ENCODE measurements at places on chromosomes 7 and 10.

DNA sequence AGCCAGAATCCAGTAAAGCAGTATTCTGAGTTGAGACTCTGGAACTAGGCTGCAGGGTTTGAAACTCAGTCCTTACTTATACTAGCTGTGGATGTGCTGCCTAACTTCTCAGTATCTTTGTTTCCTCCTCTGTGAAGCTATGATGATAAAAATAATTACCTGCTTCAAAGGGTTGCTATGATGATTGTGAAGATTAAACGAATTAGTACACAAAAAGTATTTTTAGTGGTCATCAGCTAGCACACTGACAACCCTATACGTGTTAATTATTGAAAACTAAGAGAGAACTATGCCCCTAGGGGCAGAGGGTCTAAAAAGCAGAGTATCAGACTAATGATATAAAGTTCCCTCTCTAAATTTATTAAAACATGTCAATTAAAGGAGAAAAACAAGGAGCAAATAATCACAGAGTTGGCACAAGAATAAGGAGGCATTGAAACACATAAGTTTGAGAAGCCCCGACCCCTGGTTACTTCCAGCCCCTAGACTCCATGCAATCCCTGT is 34.4 kb upstream of the ADD3 start:
- DNase-seq = no peak

DNA sequence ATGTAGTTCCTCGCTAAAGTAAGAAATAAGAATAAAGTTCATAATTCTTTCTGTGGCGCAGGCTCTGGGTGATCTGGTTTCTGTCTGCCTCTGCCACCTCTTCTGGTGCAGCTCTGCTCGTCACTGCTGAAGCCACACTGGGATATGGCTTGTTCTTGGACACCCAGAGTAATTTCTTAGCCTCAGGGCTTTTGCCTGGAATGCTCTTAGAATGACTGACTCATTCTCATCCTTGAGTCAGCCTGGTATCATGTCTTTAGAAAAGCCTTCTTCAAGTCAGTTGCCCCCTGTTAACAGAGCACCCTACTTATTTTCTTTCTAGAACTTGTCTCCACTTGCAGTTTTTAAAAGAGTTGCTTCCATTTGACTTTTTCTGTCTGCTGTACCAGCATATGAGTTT is 2.0 kb downstream of the ZSCAN25 start:
- no peak for DNase-seq

- no peak for DNase-seq
These were observed 149.2 kb downstream of the TRIL start for GRCh38 chr7:28808796-28809533.

- no peak for DNase-seq
These were observed 171.5 kb upstream of the GRB10 start for GRCh38 chr7:50954245-50954644.

GRCh38 chr10:21417172-21417712 is 108.2 kb downstream of the SKIDA1 start:
- no peak for DNase-seq

GRCh38 chr10:7493996-7494395 is 83.2 kb upstream of the SFMBT2 start:
- no peak for DNase-seq

DNA sequence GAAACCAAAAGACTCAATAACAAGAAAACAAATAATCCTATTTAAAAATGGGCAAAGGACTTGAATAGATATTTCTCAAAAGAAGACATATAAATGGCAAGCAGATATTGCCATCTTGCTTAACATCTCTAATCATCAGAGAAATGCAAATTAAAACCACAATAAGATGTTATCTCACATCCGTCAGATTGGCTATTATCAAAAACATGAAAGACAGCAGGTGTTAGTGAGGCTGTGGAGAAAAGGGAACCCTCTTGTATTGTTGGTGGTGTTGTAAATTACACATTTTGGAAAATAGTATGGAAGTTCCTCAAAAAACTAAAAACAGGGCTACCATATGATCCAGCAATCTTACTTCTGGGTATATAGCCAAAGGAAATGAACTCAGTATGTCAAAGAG is 25.7 kb downstream of the OPALIN start:
- no peak for DNase-seq

- DNase-seq = no peak
These were observed 74.5 kb downstream of the DIP2C start for GRCh38 chr10:614790-615582.

DNA sequence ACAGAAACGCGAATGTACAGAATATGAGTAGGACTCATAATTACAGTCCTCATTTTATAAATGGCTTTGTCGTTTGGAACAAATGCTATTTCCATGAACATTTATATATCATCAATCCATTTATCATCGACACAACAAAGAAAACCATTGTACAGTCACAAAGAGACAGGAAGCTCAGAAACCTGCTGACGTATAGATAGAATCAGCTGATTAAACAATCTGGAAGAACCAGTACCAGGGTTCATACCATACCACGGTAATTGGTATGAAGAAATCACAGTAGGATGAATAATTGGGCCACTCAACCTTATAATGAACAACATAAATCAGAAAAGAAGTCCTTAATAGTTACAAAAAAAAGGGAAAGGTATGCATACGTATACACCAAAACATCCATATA is 295.0 kb downstream of the PARD3 start:
- DNase-seq = no peak

DNA sequence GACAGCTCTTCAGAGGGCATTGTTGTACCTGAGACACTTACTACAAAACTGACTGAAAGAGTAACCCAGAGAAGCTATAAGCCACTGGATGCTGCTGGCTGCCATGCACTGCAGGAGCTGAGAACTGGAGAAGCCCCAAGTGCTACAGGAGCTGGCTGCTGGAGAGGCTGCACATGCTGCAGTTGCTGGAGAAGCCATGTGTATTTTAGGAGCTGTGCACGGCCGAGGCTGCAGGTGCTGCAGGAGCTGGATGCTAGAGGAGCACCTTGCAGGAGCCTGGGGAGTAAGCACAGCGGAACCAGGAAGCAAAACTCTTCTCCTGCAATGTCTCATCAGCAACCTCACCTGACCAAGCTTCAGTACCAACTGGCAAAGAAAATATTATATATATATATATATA is 45.5 kb downstream of the STEAP1B start:
- no peak for DNase-seq

DNA sequence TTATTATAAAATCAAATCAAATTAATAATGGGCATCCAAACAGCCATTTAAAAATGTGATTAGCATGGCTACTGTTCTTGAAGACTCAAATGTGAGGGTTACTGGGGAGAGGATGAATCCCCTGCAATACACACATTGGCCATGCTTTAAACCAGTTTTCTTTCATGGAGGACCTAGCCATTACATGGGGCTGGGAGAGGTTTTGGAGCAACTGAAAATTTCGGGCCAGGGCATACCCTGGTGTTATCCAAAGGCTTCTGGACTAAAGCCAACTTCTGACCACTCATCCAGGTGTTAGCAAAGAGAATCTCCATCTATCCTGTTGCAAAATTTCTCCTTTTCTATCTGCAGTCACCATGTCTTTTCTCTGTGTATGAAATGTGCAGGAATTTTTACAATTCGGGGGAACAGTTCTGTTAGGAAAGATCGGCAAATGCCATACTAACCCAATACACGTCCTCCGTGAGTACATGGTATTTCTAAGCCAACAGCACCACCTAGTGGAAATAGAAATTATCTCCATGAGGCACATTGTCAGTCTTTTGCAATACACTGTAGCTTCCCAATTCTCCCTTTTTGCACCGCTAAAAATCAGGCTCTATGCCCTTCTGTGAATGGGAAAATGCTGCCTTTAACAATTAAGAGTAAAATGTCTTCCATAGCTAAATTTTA is 47.0 kb upstream of the ZNF107 start:
- DNase-seq = peak; percentile 73

GRCh38 chr10:132904181-132904813 is 38.1 kb downstream of the CFAP46 start:
- peak; percentile 53 for DNase-seq
